Activated effector memory CD4-positive, alpha-beta T cell treated with Interleukin-2 at 50 U/mL for 16 hours (primary cell): ENCODE measurements at places on chromosomes 3 and 15.

- DNase-seq, result no peak
Measured at GRCh38 chr3:167382155-167382554, 2.1 kb upstream of the ZBBX start.

GRCh38 chr15:62997441-62997840 is 45.1 kb upstream of the TPM1 start:
- no peak for DNase-seq

DNA sequence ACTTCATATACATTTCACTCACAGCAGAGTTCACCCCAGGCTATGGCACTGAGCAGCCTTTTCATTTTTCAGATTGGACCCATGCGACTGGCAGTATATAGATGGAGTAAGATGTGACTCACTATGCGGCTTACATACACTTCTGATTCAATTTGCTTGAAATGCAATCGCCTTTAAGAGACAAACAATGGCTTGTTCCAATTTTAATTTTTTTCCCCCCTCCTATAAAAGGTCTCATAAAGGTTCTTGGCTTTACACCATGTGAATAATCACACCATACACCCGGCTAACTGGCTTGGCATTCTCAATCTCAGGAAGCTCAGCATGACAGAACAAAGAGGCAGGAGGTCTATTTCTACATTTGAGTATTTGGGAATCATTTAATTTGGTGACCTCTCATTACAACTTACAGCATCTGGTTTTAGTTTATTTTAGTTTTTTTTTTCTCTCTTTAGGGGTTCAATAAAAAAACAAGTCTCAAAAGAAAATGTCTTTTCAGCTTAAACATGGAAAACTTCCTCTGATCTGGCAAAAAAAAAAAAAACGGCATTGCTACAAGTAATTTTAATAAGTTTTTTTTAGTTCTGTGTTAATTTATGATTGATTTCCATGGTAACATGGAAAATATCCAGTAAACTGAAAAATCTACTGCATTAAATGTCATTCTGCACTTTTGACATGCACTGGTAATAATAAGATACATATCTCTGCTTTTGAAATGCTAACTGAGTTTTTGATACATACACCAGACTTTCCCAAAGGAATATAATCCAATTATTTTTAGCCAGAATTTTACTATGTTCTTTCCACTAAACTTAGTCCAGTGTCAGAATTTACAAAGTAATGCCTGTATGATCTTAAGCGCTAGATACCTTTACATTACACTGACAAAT is 38.8 kb downstream of the GADL1 start:
- DNase-seq, result no peak

DNA sequence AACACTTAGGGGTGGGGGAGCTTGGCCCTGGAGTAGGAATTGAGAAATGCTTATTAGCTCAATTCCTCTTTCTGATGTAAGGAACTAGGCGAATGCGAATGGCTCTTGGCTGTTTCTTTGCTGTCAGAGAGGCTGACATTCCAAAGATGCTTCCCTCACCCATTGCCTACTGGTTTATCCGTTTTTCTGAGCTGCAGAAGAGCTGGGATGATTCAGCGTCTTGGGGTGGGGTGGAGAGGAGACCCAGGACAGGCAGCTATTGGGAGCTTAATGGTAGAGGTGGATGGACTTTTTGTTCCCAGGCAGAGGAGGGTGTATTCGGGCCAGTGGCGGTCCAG is 9.8 kb downstream of the PLEKHO2 start:
- DNase-seq, result no peak

DNA sequence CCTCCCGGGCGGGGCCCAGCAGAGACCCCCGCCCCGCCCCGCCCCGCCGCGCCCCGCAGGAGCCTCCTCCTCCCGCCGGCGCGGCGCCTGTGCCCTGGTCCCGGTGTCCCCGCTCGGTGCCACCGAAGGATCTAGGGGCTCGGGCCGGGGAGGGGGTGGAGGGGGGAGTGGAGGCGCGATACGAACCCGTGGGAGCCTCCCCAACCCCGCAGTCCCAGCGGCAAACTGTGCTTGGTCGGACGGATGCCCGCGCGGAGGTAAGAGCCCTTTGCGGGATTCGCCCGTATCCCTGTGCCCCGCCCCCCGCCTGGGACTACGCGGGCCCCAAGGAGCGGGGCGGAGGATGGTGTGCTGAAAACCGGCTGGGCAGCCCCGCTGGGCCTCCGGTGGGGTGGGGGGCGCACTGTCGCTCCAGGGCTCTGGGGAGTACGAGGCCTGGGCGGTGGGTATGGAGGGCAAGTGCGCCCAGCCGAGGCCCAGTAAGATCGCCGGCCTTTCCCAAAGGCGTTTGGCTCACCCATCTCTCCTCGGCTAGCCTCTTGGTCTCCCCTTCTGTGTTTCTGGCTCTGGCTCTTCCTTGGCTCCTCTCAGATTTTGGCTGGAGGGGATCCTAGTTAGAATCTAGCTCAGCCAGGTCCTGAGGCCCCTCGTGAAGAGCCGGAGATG is 65.6 kb upstream of the POLG start:
- no peak for DNase-seq

DNA sequence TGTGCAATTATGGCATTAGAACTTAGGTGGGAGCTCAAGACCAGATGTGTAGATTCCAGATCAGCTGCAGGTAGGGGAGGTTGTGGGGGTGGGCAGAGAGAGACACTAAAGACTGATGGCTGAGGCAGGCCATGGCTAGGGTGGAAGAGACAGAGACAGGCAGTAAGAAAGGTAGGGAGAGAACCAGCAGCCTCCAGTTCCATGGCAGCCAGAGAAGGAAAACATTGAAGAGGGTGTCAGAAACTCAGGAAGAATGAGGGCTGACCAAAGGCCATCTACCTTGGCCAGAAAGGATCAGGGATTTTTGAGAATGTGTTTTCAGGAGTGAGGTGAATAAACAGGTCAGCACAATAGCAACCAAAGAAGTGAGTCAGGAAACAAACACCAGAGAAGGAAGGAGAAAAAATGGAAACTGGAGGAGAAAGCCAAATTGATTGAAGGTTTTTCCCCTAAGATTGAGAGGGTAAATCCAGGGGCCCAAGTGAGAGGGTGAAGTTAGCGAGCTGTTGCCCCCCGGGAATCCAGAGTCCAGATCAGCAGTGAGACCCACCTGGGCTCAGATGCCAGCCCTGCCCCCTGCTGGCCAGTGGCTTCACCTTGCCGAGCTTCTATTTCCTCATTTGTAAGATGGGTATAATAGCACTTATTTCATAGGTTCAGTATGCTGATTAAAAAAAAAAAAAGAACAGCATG is 41.0 kb downstream of the ABHD2 start:
- DNase-seq, result peak; percentile 36

- no peak for DNase-seq
Measured at GRCh38 chr3:158728061-158728377, 4.2 kb downstream of the RARRES1 start.

DNA sequence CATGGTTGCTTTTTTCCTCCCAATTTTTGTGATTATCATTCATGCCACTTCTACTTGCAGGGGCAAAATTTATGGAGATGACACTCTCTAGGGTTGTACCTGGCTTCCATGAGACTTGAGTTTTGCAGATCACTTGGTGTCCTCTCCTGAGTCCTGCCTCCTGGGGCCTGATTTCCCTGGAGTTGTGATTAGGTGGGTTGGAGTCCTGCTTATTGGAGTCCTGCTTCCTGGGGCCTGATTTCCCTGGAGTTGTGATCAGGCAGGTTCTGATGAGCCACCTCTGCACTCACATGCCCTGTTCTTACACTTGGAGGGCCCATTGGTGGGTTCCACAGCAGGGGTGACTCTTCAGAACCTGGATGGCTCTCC is 102.0 kb downstream of the PDCD6IP start:
- no peak for DNase-seq

GRCh38 chr3:47288966-47289910 is 6.5 kb downstream of the KLHL18 start:
- DNase-seq, result no peak

DNA sequence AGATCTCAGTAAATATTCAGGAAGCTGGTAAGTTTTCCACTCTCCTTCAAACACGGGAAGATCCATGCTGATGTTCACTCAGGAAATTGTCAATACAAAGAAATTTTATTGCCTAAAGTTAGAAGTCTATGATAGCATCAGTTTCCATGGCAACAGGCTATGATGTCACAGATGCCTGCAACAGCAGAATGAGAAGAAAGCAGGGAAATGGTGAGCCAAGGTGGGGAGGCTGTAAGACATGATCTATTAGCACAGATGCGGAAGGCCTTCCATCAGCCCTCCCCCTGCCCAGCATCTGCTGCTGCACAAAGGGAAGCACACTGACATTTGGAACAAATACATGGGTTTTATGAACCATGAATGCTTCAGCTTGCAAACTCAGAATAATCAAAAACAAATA is 28.6 kb downstream of the EPHB1 start:
- DNase-seq, result no peak

DNA sequence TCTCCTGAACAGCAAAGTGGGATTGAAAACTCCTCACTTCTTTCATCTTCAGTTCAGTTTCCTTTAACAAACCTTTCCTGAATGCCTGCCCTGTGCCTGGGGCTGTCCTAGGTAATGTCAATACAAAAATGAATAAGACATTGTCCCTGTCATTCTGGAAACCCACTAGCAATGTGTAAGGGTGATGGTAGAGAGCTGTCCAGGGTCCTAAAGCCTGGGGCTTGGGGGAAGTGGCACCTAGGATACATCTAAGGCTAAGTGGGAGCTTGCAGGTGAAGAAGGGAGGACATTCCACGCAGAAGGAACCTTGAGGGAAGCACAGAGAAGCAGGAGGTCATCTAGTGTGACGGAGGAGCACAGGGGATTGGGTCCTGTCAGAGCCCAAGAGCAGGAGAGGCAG is 212.7 kb upstream of the PPP2R3A start:
- DNase-seq, result no peak

DNA sequence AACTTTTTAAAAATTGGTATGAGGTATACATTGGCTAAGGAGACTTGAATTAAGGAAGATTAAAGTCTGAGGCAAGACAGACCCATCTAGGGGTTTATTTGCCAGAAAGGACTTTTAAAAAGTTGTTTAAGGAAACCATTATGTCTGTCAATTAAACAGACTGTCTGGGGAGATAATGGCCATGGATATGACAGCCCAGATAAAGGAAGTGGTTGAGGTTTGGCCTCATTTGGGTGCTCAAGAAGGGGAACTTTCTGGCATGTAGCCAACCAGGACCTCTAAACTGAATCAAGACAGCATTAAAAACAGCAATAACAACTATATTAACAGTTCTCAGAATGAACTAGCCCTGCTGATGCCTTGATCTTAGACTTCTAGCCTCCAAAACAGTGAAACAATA is 9.9 kb upstream of the CD200R1L start:
- no peak for DNase-seq

- no peak for DNase-seq
Measured at GRCh38 chr3:125150525-125151441, 61.8 kb downstream of the SLC12A8 start.

- DNase-seq, result no peak
Measured at GRCh38 chr3:171876680-171877147, 33.6 kb downstream of the TMEM212 start.

GRCh38 chr3:16174976-16175901 is 759 bp downstream of the GALNT15 start:
- DNase-seq, result no peak
